ENCODE measurements at places on chromosomes 4 and X. TPM values are rescaled to one million over a fixed set of nuclear protein-coding genes. Genes with fewer than 3 reads are reported as not detected.

ADRA2C gene
- total RNA-seq = 18.5 TPM

TMPRSS11D gene
- not detected for total RNA-seq

DGAT2L6 gene
- not detected for total RNA-seq

NEUROG2 gene
- total RNA-seq = 0.41 TPM

NDNF gene
- 6.5 TPM for total RNA-seq

DDX53 gene
- total RNA-seq = not detected

NWD2 gene
- total RNA-seq = 0.02 TPM

SERPINA7 gene
- not detected for total RNA-seq

SMARCAD1 gene
- 83.6 TPM for total RNA-seq

FAT1 gene
- total RNA-seq = 152 TPM

CTBP1 gene
- 141 TPM for total RNA-seq

CT45A1 gene
- not detected for total RNA-seq

TSPAN7 gene
- 1.6 TPM for total RNA-seq

PCSK1N gene
- not detected for total RNA-seq

STBD1 gene
- 2.8 TPM for total RNA-seq

MAGEC2 gene
- 2.3 TPM for total RNA-seq

NDST3 gene
- total RNA-seq = 1.7 TPM

SRPX gene
- total RNA-seq = 8.3 TPM

ZXDA gene
- total RNA-seq = 1.3 TPM

USP17L25 gene
- not detected for total RNA-seq

AREG gene
- not detected for total RNA-seq

TMEM35A gene
- 0.13 TPM for total RNA-seq

NUDT11 gene
- total RNA-seq = 35.8 TPM

TECRL gene
- not detected for total RNA-seq

MAMLD1 gene
- total RNA-seq = 5.5 TPM

CFP gene
- total RNA-seq = 0.08 TPM

TSPAN6 gene
- total RNA-seq = 58.8 TPM

PITX2 gene
- 93.3 TPM for total RNA-seq

MAGEC1 gene
- total RNA-seq = 1.4 TPM

ZMYM3 gene
- total RNA-seq = 49.9 TPM

ARAP2 gene
- 1.3 TPM for total RNA-seq

LPAR4 gene
- 14.3 TPM for total RNA-seq

TMSB15C gene
- total RNA-seq = 5.7 TPM

LUZP4 gene
- not detected for total RNA-seq

CSAG3 gene
- not detected for total RNA-seq

HHIP gene
- 161 TPM for total RNA-seq

CETN2 gene
- total RNA-seq = 29.4 TPM

RENBP gene
- total RNA-seq = 0.18 TPM

GC gene
- not detected for total RNA-seq

PAGE4 gene
- total RNA-seq = not detected

TENM3 gene
- 57.4 TPM for total RNA-seq

TEX11 gene
- 0.23 TPM for total RNA-seq

ZCCHC18 gene
- total RNA-seq = 1.2 TPM

RHOXF2B gene
- total RNA-seq = not detected

IL3RA gene
- total RNA-seq = not detected

LAMTOR3 gene
- total RNA-seq = 36.1 TPM

PRSS12 gene
- total RNA-seq = 9.9 TPM

SPANXA2 gene
- total RNA-seq = not detected

PTPN13 gene
- total RNA-seq = 18.1 TPM

PLP1 gene
- total RNA-seq = not detected

Measured in SJCRH30 (cell line).